Karpas-422 (cell line): ENCODE measurements at places on chromosomes 4 and X.

DNA sequence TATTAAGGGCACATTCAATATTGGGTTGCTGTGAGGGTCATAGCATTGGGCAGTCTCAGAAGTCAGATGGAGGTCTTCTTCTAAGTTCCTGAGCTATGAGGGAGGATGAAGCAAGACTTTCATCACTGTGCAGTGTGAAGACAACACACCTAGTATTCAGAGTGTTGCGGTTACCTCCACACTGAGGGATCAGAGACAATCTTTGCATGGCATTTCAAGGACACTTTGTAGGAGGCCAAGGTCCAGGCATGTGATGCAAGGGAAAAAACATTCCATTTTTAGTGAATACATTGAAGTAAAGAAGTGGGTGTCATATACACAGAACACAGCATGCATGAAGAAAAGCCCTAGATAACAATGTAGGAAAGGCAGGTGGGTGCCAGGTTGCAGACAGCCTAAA, 481.2 kb upstream of the DIPK2B start:
- DNase-seq: no peak

DNA sequence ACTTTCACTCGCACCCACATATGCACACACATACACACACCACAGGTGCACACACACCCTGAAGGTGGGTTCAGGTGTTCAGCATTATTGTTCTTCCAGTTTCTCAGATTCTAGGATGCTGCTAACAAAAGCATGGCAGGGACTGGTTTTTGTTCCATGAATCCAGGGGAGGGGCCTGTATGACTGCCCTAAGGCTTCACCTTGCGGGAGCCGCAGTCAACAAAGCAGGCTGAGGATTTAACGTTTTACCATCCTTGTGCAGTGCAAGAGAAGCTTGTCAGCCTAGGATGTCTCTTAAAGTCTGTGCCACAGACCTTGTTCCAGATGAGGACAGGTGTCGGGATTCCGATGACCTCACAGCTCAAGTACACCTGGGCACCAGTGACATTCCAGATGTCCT, 61.8 kb downstream of the POLR2B start:
- DNase-seq: no peak

- no peak for DNase-seq
Observed at GRCh38 chr4:110850461-110851442, 227.9 kb upstream of the PITX2 start.

GRCh38 chr4:42555828-42556227, 101.1 kb downstream of the ATP8A1 start:
- no peak for DNase-seq
